Esophagus squamous epithelium (tissue), 5 donors: ENCODE measurements at places on chromosomes 2 and 18.

- DNase-seq, result no peak
Measured at GRCh38 chr18:25449046-25449445, 97.1 kb upstream of the ZNF521 start.

GRCh38 chr2:202158796-202159195 lies 79.6 kb downstream of the SUMO1 start:
- no peak for DNase-seq

DNA sequence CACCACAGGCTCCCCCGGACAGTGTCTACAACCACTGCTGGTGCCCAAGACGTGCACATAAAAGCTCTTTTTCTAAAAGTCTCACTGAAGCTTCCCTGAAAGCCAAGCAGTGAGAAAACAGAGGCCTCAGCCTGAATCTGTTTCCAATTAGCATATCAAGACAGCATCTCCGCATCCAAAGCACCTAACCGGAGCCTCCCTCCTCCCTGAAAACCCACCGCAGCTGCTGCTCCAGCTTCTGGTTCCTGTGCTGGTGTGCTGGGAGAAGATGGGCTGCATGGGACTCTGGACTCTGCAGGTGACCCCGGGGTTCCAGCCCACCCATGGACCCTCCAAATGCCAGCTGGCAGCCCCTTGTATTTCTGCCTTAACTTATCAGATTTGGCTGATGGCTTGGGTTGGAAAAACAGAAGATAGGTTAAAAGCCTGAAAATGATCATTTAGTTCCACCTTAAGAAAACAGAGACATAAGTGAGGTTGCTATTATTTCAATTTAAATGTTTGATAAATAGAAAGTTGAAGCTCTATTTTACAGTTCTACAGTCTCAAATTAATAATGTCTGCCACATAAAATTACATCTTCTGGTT lies 103.3 kb downstream of the TMEM18 start:
- DNase-seq, result no peak

DNA sequence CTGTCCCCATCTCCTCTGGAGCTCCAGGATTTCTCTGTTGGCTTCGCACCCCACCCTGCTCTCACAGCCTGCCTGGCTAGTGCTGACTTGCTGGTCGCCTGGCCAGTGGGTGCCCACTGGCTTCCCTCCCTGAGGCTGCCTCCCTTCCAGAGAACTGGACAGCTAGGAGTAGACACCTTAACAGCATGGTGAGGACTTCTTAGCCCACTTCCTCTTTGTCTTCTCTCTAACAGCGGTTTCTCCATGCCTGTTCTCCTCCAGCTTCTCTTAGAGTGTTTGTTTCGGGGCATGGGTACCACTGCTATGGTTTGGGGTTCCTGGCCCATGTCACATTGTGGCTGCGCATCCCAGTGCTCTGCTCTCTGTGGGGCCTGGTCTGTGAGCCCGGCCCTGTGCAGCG lies 37.1 kb downstream of the ZNF532 start:
- no peak for DNase-seq

DNA sequence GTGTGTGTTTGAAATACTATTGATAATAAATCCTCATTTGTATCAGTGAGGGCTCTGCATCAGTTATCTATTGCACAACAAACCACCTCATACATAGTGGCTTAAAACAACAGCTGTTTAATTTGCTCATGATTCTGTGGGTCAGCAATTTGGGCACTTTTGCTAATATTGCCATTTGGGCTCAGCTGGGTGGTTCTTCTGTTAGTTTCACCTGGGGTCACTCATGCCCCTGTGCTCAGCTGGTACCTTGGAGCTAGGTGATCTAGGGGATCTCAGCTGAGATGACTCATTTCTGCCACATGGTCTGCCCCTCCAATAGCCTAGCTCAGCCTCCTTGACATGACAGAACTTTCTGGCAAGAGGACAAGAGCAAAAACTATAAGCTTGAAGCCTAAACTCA lies 126.3 kb downstream of the LYPD6B start:
- no peak for DNase-seq

- DNase-seq, result no peak
Measured at GRCh38 chr2:121133551-121134319, 151.3 kb downstream of the TFCP2L1 start.

- DNase-seq, result no peak
Measured at GRCh38 chr18:79863161-79864005, 65.6 kb downstream of the KCNG2 start.

- DNase-seq, result no peak
Measured at GRCh38 chr2:42974721-42975717, 182.6 kb upstream of the HAAO start.

GRCh38 chr18:9434122-9434701 lies 41.1 kb upstream of the RALBP1 start:
- no peak for DNase-seq

DNA sequence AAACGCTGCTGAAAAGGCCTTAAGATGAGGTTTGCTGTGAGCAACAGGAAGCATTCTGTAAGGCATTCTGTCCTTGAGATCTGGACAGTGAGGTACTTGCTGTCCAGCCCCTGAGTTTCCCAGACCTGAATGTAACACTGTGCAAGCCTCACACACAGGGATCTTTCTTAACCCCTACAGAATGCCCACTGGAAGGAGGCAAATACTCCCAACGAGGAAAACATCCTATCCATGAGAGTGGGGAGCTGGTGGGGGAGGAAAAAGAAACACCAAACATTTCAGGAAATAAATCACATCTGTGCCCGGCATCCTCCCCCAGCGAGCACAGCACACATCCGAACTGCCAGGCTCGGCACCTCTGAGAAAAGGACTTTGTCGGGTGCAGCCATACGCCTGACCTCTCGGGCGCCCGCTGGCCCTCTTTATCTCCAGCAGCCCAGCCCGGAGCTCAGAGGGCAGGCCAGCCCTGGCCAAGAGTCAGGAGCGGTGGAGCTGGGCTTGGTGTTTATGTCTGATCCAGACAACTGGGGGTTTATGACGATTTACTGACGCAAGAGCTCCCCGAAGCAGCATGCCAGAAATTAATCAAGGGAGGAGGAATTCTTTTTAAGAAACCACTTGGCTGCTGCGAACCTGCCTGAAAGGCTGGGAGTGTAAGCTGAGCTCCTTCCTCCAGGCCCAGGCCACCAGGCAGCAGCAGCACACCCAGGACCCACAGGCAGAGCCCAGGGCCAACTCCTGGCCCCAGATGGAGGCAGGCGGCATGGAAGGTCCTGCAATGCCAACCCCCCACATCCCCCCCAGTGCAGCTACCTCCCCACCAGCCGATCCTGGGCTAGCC lies 72.2 kb downstream of the HDAC4 start:
- DNase-seq, result no peak

DNA sequence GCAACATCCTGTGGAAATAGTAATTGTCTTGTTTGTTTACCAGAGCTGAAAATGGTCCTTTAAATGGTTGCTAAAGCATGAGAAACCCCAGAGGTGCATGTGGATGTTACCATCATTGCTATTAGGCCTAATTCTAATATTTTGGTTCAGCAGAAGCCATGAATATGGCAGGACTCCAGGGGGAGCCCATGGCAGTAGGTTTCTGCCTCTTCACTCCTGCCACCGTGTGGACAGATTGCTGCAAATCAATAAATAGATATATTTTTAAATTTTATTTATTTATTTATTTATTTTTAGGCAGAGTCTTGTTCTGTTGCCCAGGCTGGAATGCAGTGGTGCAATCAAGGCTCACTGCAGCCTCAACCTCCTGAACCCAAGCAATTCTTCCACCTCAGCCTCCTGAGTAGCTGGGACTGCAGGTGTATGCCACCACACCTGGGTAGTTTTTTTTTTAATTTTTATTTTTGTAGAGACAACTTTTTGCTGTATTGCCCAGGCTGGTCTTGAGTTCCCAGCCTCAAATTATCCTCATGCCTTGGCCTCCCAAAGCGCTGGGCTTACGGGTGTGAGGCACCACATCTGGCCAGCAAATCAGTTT lies 54.9 kb upstream of the CAPN13 start:
- no peak for DNase-seq

DNA sequence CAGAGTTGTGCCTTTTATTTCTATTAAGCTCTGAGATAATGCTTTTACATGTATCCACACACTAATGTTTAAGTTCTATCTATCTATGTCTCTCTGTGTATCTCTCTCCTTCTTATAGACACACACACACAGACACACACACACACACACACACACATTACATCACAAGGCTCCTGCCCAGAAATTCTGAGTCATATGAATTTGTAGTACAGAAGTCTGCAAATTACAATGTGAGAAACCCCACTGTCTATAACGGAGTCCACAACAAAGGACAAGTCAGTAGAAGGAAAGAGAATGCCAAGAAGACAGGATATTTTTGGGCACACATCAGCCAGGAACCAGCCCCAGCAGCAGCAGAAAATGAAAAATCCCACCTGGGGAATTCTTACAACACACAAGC lies 142.4 kb downstream of the EN1 start:
- no peak for DNase-seq

- no peak for DNase-seq
Measured at GRCh38 chr2:197952540-197953202, 148.3 kb downstream of the PLCL1 start.

- DNase-seq, result no peak
Measured at GRCh38 chr2:16680304-16680703, 14.7 kb upstream of the CYRIA start.

- DNase-seq, result no peak
Measured at GRCh38 chr2:232113821-232114220, 152.3 kb downstream of the DIS3L2 start.

GRCh38 chr2:60735496-60736250 lies 20.4 kb upstream of the PAPOLG start:
- no peak for DNase-seq

DNA sequence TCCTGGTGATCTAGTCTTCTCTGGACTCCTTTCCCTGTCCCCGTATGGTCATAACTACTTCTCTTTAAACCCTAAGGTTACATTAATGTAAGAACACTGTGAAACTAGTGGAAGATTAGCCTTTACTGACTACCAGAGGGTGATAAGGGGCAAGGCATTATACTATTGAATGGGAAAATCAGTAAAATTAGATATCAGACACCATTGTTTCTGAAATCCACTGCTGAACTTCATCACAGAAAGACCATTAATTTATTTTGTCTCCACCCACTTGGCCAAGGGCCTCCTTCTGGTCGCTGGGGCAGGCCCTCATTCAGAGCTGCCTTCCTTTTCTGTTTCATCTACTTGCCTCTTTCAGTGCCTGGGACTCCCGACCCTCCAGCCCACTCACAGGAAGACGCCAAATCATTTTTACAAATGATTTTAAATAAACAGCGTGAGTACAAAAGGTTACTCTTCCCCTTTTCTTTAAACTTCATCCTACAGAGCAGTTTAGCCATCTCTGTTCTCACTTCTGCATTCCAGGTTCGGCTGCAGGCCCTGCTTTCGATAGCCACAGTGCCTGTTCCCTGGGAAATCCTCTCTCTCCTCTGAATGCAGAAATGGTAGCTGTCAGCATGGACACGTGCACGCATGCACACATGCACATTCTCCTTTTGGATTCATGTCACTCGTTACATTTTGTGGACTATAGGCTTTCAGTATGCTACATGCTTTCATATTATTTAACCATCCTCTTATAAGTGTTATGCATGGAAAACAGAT lies 70.3 kb upstream of the DOCK10 start:
- no peak for DNase-seq

- DNase-seq, result no peak
Measured at GRCh38 chr2:8334866-8335325, 347.0 kb upstream of the ID2 start.

DNA sequence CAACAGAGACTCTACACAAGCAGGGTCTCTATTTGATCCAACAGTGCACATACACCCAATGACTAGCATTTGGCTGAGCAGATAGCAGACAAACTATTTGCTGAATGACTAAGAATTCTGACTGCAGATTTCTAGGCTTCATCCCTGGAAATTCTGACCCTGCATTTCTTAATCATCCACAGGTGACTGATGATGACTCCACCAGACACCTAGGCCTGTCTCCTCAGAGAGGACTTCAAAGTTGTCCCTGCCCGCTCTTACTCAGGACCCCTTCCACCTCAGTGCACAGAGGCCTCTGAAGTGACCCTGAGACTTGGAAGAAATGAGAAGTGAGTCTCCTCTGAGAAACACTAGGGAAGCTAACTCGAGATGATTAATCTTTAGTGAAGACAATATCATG lies 51.3 kb downstream of the SEPTIN10 start:
- DNase-seq, result no peak

- DNase-seq, result no peak
Measured at GRCh38 chr2:152419944-152420343, 85.0 kb downstream of the FMNL2 start.

DNA sequence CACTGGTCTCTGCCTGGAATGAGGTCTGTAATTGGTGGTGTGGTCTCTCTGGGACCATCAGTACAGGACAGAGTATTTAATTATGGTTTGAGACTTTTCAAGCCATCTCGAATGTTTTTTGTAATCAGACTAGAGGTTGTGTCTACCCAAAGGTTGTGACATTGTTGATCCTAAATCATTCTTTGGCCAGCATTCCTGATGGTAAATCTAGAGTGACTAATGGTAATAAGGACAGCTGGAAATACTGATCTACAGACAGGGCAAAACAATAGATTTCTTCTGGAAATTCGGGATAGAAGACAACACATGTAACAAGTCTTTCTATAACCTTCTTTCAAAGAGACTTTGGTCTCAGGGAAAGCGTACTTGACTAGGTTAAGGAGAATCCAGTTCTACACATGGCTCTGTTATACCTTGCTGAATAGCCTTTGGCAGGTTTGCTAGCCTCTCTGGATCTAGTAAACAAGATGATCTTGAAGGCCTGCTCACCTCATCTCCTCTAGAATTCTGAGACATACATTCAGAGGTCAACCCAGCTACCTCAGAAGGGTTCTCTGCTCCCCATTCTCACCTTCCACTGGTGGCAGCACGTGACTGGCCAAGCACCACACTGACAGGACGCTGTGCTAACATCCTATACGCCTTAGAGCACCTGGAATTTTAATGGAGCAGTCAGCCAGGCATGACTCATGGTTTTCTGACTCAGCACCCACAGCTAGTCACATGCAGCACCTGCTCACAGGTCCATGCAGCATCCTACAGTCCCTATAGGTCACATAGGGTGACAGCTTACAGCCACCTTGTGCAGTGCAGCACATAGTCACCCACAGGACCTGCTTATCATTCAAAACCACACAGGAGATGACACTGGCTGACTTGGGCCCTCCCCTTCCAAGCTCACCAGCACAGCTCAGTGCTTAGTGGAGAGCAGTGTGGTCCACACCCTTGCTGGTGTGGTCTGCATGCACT lies 12.2 kb downstream of the PLB1 start:
- no peak for DNase-seq

GRCh38 chr18:66264130-66264529 lies 339.8 kb downstream of the CDH19 start:
- DNase-seq, result no peak

- no peak for DNase-seq
Measured at GRCh38 chr2:3134026-3134571, 243.5 kb downstream of the EIPR1 start.

DNA sequence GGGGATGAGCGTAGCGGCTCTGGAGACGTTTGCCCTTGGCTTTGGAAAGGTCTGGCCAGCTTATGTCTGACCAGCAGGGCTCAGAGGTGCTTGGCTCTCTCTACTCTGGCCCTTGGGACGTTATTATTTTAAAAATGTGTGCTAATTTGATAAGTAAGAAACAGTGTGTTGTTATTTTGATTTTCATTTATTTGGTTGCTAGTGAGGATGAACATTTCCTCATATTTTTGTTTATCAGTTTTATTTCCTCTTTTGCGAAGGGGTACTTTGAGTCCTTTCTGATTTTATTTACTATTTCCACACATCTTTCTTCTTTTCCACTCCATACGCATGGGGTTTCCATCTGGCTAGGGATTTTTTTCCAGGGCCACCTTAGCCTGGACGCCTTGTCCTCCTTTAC lies 11.4 kb downstream of the CXCR4 start:
- DNase-seq, result no peak
